Right kidney (tissue), 9 donors: ENCODE measurements at places on chromosomes 2 and 18.
A peak's percentile ranks its signal among the peaks of the same experiment; 100 is the strongest.

DNA sequence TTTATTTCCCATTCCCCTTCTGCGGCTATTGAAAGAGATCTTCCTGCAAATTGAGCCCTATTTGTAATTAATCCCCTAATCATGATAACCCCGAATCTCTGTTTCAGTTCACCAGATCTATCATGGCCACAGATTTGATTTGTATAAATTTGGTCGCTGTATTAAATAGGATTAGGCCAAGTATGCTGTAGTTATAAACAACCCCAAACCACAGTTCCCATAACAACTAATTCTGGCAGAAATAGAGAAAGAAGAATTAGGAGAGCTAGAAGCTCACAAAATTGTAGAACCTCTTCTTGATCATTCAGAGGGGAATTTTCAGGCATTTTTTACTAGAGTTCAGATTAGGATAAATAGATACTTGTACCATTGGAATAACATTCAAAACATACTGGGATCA is 433.7 kb upstream of the TNP1 start:
- DNase-seq: no peak

DNA sequence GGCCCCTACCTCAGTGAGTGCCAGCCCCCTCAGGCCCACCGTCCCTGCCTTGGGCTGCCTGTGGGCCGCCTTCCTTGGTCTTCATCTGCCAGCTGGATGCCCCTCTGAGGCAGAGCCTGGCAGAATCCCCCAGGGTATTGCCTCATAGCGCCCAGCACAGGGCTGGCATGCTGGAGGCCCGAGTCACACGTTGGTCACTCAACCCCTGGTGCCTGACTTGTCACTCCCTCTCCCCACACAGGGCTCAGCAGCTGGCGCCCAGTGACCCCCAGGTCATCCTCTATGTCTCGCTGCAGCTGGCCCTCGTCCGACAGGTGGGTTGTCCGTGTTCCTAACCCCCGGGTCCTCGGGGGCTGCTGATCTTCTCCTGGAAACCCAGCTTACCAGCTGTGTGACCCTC is 108.4 kb upstream of the MCFD2 start:
- DNase-seq: no peak

GRCh38 chr2:232292395-232293154 is 86.0 kb upstream of the ALPP start:
- no peak for DNase-seq

DNA sequence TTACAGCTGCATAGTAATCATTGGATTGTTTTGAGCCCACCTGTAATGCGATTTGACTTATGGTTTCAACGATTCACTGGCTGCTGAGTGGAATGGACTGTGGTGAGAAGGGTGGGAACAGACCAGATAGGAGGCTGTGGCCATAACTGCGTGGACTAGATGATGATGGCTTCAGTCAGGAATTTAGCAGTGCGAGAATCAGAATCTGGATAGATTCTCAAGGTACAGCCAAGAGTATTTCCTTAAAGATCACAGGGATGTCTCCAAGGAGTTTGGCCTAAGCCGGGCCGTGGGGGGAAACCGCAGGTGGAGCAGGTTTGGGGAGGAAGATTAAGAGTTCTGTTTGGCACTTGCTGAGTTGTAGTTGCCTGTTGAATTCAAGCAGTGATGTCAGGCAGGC is 44.0 kb upstream of the CHMP1B start:
- DNase-seq: no peak

GRCh38 chr2:196566961-196567666 is 72.4 kb upstream of the CCDC150 start:
- DNase-seq: no peak

DNA sequence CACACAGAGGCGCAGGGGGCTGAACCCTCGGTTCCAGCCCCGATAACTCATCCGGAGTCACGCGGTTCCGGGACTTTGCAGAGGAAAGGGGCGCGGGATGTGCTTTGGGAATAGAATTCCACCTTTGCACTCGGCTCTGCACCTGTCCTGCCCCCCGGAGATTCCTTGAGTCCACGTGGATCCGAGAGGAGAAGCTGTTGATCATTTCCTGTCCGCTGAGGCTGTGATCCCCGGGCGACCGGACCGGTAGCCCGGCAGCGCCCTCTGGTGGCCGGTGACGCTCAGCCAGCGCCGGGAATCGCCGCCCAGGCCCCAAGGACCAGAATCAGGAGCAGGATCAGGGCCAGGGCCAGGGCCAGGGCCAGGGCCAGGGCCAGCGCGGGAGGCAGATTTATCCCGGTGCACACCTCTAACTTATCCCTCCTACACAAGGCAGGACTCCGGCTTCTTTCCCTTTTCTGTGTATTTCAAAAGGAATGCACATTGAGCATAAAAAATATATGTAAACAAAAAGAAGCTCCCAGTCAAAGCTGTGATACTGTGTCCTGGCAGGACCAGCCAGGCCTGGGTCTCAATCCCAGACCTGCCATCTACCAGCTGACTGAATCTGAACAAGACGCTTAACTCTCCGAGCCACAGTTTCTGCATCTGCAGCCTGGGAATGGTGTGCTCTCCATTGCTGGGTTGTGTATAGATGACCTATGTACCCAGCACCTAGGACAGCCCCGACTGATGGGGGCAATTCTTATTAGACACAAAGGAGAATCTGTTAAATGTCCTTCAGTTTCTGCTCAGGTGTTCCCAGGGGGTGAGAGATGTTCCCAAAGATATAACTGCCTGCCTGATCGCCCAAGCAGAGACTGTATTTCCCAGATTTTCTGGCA is 8.5 kb upstream of the SPATA3 start:
- peak; percentile 79 for DNase-seq

- DNase-seq: no peak
These were observed 43.1 kb downstream of the INPP4A start for GRCh38 chr2:98487806-98488189.

DNA sequence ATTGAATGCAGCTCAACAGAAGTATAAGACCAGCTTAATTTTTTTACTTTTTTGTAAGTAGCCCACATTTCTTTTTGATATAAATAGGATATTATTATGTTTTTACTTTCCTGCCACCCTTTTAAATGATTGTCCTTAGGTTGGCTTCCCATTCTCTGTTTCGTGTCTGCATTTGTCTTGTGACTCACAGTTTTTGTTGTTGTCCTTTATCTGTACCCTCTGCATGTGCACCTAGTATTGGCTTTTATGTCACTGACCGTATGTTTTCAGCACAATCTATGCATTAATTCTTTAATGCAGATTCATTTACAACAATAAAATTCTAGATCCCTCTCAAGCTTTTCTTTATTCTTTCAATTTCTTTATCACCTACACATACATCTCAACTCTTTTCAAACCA is 474.2 kb upstream of the FANCL start:
- DNase-seq: no peak

DNA sequence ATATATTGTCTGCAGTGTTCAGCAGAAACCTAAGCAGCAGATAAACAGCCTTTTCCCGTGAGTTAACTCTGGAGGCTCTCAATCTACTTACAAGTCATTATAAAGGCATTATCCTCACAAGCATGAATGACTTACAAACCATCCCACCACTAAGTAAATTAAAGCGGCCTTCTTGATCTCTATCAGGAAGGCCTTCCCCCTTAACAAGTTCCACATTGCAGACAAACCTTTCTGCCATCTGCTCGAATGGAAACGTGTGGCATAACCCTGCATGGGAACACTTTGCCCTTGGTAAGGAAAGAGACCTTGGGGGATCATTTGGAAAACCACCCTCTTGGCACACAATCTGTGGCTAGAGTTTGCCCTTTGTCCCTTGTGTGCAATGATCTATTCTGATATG is 199.5 kb downstream of the OSR1 start:
- no peak for DNase-seq

DNA sequence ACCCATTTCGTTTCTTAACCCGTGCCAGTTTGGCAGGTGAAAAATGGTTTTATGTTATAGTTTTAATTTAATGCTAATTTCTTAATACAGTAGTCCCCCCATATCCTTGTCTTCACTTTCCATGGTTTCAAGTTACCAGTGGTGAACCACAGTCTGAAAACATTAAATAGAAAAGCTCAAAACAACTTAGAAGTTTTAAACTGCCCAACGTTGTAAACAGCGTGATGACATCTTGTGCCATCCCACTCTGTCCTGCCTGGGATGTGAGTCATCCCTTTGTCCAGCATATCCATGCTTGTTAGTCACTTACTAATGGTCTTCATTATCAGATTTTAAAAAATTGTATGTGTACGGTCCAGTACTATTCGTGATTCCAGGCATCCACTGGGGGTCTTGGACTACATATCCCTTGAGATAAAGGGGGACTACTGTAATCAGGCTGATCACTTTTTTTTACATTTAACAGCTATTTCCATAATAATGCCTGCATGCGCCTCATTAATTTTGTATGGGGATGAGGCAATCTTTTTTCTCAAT is 31.9 kb downstream of the SLC66A3 start:
- DNase-seq: no peak

DNA sequence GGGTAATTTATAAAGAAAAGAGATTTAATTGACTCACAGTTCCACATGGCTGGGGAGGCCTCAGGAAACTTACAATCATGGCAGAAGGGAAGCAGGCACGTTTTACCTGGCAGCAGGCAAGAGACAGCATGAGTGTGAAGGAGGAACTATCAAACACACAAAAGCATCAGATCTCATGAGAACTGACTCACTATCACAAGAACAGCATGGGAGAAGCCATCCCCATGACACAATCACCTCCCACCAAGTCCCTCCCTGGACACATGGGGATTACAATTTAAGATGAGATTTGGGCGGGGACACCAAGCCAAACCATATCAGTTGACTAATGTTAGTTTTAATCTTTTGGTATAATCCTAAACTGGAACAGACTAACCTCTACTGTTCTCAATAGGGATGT is 49.1 kb upstream of the CPO start:
- no peak for DNase-seq

- DNase-seq: no peak
These were observed 376.4 kb downstream of the ZEB2 start for GRCh38 chr2:144143294-144144151.

GRCh38 chr2:37569986-37570679 is 101.3 kb downstream of the CDC42EP3 start:
- DNase-seq: no peak

DNA sequence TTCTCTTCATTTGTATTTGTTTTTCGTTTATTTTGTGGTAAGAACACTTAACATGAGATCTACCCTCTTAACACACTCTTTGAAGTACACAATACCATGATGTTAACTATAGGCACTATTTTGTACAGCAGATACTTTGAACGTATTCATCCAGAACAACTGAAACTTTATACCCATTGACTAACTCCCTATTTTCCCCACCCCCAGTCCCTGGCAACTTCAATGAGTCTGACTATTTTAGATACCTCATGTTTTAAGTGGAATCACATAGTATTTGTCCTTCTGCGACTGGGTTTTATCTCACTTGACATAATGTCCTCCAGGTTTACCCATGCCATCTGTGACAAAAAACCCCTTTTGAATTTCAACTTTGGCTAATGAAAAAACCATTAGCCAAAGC is 356.3 kb upstream of the CDH20 start:
- no peak for DNase-seq

DNA sequence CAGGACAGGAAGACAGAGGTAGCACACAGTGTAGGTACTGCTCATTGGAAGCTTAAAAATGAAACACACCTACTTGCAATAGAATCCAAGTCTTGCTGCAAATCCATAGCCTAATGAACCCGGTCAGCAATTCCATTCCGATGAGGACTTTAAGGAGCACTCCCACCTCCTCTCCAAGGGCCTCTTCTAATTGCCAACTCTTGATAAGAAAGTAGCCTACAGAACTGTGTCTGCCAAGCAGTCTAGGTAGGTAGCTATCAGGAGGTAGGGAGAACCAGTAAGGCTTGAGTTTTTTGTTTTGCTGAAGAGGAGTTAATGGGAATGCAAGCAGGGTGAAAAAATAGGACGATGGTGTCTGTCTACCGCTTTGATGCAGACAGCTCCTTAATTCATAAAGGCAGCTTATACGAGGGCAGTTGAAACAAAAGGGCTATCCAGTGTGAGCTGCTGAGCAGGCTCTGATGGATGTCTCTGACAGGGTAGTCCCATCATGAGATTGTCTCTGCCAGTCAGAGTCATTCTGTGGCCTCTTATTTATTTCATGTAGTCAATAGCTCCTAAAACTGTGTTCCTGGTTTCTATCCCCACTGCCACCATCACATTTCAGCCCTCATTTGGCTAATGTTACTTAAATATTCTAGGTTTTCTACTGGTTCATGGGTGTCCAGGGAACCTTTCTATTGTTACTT is 155.6 kb upstream of the DNMT3A start:
- DNase-seq: no peak

DNA sequence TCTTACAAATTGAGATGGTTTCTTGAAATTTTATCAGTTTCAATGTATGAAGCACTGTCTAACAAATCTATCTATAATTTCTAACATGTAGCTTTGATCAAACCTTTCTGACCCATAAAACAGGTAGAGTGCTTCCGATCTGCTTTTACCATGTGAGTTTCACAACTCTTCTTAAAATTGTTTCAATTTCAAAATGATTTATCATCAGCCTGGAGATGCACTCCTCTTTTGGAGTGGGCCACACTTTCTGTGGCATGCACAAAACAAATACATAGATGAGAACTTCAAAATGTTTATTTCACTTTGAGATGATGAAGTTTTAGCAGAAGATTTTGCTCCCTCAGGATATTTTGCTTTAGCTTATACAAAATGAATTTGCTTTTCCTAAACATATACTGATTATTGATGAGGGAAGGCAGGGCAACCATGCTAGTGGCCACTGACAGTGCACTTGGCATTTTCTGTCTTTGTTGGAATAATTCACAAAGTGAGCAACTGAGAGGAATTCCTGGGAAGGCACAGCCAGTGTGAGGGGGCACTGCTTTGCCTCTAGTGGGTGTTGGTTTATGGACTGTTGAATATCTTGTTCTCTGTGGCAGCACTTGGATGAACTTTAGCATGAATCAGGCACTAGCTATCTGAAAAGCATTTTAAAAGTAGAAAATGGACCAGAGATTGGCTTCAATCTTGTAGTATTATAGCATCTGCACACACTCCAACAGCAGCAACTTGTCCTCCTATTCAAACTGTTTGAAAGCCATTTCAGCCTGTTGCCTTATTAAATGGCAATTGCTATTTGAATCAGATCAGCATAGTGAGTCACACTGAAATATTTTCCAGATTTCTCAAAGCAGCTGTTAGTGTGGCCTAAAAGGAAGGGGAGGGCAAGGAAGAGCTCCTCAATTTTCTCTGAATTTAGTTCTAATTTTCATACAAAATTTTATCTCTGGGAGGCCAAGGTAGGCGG is 193.2 kb downstream of the CCDC85A start:
- no peak for DNase-seq

GRCh38 chr2:237271698-237272652 is 142.0 kb downstream of the COL6A3 start:
- DNase-seq: no peak

DNA sequence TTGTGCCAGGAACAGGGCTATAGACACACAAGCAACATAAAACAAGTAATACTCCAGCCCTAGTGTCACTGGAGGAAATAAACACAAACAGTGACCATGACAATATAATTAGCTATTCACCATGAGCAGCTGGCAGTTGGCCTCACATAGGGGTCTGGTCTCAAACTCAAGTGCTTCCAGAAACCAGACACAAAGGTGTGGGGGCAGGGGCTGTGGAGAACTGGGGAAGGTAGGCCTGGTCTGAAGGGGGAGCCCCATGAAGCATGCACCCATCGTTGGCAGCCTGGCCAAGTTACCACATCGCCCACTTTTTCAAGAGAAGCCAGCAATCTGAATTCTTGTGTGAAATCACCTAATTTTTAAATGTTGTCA is 49.5 kb upstream of the SP3 start:
- DNase-seq: no peak
